A549 treated with RU486 at 1 μM for 4 hours (cell line): ENCODE measurements at places on chromosomes 16 and 17. TPM values are rescaled to one million over a fixed set of nuclear protein-coding genes. Genes with fewer than 3 reads are reported as not detected.

The ALDH3A1 gene
- 783 to 1,160 TPM (median 824 TPM) in 5 replicates for total RNA-seq

The ITGA2B gene
- total RNA-seq = 0.84 to 2.2 TPM (median 1.4 TPM) in 5 replicates

The CDH16 gene
- 0.21 to 0.42 TPM (median 0.25 TPM) in 5 replicates for total RNA-seq

The TBC1D3I gene
- 0.13 to 0.41 TPM (median 0.23 TPM) in 5 replicates for total RNA-seq

The CACNG4 gene
- 9.1 to 13.0 TPM (median 10.5 TPM) in 5 replicates for total RNA-seq

The KIF2B gene
- not detected in 5 replicates for total RNA-seq

The DBF4B gene
- 24.8 to 31.7 TPM (median 29.4 TPM) in 5 replicates for total RNA-seq

The OR1F1 gene
- total RNA-seq = 0.23 to 0.48 TPM (median 0.29 TPM) in 5 replicates

The SHBG gene
- 0.47 to 0.70 TPM (median 0.64 TPM) in 5 replicates for total RNA-seq

The ERBB2 gene
- total RNA-seq = 27.5 to 36.2 TPM (median 30.1 TPM) in 5 replicates

The SNX11 gene
- total RNA-seq = 26.9 to 28.1 TPM (median 27.5 TPM) in 5 replicates

The USP6 gene
- 0.02 to 0.05 TPM (median 0.03 TPM) in 3 of 5 replicates, not detected in the others for total RNA-seq

The SPAG5 gene
- 72.4 to 90.1 TPM (median 77.8 TPM) in 5 replicates for total RNA-seq

The ZNF19 gene
- total RNA-seq = 1.6 to 3.9 TPM (median 1.8 TPM) in 5 replicates

The DOC2B gene
- 0.76 to 1.1 TPM (median 0.82 TPM) in 5 replicates for total RNA-seq

The MT1E gene
- 0.95 TPM in 1 of 5 replicates, not detected in the others for total RNA-seq

The PPP1R1B gene
- total RNA-seq = 0.13 TPM in 1 of 5 replicates, not detected in the others

The KRT12 gene
- total RNA-seq = not detected in 5 replicates

The RPS2 gene
- total RNA-seq = 3,640 to 5,391 TPM (median 5,287 TPM) in 5 replicates

The ABCC6 gene
- 0.93 to 1.5 TPM (median 1.1 TPM) in 5 replicates for total RNA-seq

The CD68 gene
- total RNA-seq = 31.7 to 44.5 TPM (median 39.7 TPM) in 5 replicates

The KNOP1 gene
- total RNA-seq = 36.6 to 45.5 TPM (median 44.6 TPM) in 5 replicates

The TPSD1 gene
- total RNA-seq = not detected in 5 replicates

The STH gene
- not detected in 5 replicates for total RNA-seq

The CDH11 gene
- total RNA-seq = 0.24 to 1.4 TPM (median 0.58 TPM) in 5 replicates

The DHX38 gene
- total RNA-seq = 49.1 to 51.5 TPM (median 50.7 TPM) in 5 replicates
